Stimulated activated CD8-positive, alpha-beta memory T cell treated with anti-CD3 and anti-CD28 coated beads, Interleukin-4, amount 100 ng/mL, for 1 hour (primary cell): ENCODE measurements at places on chromosomes 13 and 19.

DNA sequence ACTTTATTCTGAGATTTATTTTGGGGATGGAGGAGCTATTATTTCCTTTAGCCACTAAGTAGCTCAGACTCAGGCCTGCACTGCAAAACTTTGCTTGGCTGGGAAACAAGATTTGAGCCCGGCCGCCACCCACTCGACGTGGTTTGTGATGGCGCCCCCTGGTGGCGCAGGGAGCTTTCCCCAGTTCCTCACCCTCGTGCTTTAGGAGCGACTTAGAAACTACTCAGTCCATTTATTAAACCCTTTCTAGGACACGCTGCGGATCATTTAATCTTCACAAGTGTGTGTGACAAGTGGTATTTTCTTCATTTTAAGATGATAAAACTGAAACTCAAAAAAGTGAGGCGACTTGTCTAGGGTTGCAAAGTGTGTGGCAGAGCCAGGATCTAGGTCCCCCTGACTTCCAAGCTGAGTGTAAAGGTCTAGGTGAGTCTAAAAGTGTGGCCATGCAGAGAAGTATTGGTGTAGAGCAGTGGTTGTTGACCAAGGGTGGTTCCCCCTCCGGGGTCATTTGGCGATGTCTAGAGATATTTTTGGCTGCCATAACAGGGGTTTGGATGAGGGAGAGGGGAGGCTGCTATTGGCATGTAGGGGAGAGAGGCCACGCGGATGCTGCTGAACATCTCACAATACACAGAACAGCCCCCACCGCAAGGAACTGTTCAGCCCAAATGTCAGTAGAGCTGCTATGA, 2.2 kb downstream of the CXCL17 start:
- peak; percentile 64 for DNase-seq

GRCh38 chr13:52707375-52707774, 32.2 kb downstream of the CNMD start:
- DNase-seq: no peak

DNA sequence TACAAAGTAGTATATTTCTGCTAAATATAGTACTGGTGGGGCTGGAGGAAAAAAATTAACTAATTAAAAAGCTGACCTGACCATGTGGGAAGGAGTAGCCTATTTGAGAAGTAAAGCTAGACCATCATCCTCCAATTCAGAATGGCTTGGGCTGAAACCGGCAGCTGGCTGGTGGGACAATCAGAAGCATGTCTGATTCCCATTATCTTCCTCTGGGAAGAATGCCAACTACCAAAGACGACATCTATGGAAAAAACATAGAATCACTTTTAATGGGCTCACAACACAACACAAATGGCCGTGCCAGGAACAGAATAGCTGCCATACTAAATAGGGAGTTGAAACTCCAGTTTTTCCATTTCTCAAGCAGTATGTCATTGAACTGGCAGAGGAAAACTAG, 120.4 kb upstream of the FREM2 start:
- no peak for DNase-seq

- DNase-seq: no peak
Observed at GRCh38 chr19:45954156-45954555, 19.5 kb downstream of the NOVA2 start.

DNA sequence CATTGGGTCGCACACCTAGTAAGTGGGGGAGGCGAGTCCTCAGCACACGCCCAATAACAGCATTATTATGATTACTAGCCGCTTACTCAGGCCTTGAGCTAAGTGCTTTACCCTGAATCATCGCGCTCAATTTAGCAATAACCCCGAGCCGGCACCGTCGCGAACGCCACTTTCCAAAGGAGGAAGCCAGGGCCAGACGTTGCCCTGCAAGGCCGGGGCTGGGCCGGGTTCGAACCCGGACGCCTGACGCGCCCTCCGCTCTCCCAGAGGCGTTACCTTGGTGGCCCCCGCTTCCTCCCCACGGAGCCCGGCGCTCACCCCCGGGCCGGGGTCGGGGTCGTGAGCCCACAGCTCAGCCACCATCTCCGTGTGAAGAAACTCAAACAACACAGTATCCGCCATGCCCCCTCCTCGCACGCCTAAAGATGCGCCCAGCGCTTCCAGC, at the start of gene TRAPPC6A:
Gene TRAPPC6A, minus strand, starts transcription at position 421 of the 445 bp plus-strand sequence. Its CDS starts 19 bp downstream, at position 402.
- no peak for DNase-seq

GRCh38 chr13:98976941-98977340, 923 bp downstream of the DOCK9 start:
- DNase-seq: no peak

DNA sequence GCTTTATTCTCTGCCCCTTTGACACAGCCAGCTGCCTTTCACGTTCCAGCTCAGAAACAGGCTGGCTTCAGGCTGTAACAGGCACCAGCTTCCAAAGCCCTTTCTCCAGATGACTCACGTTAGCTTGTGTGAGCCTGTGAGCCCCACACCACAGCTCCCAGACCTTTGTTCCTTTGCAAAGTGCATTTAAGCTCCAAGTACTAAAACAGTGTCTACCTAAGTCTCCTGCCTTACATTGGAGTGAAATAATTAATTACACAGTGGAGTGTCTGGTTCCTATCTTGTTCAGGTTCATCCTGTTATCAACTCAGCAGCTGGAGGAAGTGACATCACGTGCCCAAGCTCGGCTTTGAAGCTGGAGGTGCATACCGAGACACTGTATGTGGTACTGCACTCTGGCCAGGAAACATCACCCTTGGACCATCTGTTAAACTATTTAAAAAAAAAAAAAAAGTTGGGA, 475.8 kb downstream of the FOXO1 start:
- DNase-seq: peak; percentile 31

DNA sequence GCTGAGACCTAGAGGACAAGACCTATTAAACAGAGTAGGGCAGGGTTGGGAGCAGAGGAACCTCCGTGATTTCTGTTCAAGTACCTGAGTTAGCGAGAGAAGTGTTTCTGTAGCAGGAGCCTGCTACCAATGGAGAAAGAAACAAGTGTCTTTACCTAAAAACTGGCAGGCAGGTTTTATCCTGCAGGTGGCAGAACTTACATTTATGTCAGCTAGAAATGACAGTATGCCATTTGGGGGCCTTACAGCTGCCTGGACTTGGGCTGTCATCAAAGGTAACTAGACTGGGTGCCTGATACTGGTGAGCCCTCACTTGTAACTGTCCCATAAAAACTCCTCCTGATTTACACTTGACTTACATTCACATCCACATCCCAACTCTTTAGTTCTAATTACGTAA, 185.3 kb upstream of the MIR17HG start:
- no peak for DNase-seq

DNA sequence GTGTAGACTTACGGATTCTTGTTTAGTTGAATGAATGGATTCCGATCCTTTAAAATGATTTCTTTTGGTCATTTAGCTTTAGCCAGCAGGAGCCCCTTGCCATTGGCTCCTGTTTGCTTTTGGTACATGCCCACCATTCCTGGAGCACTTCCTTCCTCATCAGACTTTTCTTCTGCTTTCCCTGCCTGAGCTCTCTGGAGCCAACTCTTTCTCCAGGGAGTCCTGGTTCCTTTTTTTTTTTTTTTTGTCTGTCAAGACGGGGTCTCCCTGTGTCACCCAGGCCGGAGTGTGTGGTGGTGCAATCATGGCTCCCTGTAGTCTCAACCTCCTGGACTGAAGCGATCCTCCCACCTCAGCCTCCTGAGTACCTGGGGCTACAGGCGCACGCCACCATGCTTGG, 37.8 kb downstream of the SMARCA4 start:
- no peak for DNase-seq

DNA sequence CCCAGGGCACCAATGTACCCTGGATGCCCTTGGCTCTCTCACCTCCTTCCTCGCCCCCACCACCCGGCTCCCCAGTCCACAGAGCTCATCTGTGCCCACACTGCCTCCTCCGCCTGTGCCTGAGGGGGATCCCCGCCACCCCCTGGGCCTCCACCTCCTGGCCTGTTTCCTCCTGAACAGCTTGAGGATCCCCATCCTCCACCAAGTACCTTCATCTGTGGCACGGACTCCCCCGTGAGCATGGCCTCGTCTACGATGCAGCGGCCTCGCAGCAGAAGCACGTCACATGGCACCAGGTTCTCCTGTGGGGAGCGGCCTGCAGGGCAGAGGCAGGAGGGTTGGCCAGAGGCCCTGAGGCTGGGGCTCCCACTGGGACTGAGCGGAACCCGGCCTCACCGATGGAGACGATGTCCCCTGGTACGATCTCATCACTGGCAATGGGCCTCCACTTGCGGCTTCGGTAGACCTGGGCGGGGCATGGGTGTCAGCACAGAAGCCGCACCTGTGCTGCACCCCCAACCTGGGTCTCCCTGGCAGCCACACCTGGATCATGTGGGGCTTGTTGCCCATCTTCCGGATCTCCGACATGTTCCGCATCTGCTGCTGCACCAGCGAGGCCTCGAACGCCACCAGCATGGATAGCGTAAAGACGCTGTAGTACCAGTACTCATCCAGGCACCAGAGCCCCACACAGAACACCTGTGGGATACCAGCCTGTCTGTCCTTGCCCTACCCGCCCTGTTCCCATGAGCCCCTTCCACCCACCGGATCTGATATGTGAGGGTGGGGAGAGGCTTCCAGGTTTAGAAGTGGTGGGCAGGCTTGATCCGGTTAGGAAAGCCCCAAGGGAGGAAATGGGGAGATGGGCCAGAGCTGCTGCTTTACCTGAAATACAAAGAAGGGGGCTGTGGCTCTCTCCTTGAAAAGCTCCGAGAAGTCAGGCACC, 6.8 kb downstream of the ATP13A1 start:
- DNase-seq: no peak

- DNase-seq: no peak
Observed at GRCh38 chr19:903266-903797, 9.7 kb downstream of the R3HDM4 start.

DNA sequence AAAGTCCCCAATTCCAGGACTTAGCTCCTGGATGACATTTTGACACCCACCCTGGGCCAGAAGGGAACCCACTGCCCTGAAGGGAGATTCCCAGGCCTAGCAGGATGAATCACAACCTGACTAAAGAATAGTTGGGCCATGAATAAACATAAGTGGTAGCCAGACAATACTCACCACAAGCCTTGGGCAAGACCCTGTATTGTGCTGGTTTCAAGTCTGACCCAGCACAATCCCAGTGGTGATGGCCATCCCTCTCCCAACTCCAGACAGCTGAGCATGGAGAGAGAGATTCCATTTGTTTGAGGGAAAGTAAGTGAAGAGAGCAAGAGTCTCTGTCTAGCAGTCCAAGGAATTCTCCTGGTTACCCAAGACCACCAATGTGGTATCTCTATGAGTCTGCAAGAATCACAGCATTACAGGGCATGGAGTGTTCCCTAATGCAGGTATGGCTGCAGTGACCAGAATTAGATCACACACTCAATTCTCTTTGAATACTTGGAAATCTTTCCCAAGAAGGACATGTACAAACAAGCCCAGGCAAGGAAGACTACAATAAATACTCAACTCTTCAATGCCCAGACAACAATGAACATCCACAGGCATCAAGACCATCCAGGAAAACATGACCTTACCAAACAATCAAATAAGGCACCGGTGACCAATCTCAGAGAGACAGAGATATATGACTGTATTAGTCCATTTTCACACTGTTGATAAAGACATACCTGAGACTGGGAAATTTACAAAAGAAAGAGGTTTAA, 158.0 kb downstream of the VWA8 start:
- no peak for DNase-seq

DNA sequence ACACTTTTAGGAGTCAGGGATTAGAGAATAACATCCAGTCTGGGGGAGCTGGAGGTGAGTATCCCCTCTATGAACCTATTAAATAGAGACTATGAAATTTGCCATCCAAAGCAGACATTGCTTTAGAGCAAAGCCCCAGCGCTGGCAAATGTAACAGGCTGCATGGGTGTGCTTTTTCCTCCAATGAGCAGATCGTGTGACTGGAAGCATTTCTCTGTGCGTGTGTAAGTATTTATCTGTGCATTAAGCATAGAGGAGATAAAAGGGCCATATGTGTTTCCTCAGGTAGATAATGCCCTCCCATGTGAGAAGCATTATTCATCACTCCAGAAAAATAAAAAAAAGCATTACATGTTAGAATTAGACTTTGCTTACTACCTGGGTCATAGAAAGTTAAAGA, 924 bp downstream of the TNFSF13B start:
- DNase-seq: no peak

DNA sequence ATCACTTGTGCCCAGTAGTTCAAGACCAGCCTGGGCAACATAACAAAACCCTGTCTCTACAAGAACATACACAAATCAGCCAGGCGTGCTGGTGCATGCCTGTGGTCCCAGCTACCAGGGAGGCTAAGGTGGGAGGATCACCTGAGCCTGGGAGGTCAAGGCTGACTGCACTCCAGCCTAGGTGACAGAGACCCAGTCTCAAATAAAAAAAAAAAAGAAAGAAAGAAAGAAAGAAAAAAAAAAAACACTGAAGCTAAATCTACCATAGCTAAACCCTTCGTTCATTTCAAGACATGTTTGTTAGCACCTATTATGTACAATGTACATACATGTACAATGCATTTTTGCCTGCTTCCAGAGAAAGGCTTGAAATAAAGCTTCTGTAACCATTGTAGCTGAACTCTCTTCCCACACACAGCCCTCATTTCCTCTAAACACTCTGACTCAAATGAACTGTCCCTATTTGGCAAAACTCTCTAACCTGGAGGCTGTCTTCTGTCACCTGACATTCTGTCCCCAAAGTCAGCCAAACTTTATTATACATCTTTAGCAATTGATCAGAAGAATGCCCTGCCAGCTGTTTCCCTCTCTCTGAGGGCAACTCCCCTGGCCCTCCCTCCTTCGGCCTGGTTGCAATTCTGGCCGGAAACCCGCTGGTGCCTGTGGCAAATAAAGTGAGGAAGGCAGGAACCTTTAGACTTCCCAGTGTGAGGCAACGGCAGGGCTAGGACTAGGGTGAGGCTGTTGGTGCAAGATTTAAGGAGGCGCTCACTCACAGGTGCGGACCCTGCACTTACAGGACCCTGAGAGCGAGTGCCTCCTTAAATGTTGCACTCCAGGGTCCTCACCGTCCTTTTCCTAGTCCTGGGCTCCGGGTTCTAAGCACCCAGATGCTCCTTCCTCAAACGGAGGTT, 1.8 kb downstream of the ETHE1 start:
- DNase-seq: no peak

DNA sequence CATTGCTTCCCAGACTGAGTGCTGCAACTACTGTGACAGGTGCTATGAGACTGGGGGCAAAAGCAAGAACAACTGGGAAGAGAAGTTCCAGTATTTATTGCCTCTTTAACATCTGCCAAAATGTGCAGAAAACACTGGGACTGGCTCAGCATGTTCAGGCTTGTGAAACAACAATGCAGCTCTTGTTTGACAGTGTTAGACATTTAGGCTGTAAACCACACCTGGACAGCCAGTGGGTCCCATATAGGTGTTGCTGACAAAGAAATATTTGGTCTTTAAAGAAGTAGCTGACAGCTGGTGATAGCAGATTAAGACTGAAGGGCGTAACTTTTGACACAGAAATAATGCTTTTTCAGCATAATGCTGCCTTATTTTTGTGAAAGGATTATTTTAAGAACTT, 88.1 kb downstream of the STOML3 start:
- no peak for DNase-seq

DNA sequence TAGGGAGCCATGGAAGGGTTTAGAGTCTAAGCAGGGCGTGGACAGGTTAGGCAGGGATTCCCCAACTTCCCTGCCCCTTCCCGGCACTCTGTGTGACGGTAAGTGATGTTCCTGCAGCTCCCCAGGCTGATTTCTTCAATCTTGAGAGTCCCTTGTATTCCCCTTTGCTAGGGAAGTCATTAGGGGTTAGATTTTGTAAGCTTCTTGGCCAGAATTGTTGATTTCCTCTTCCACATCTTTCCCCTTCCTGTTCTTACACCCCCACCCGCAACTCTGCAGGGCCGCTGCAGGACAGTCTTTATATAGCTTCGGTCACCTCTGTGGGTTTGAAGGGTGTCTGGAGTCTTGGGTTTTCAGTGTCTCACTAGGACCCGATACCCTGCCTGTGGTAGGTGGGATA, 10.6 kb upstream of the ADGRE1 start:
- DNase-seq: no peak
